Activated CD8-positive, alpha-beta memory T cell treated with anti-CD3 and anti-CD28 coated beads, Interleukin-2, amount 50 U/mL, for 48 hours (primary cell): ENCODE measurements at places on chromosomes 1 and 21.
A peak's percentile ranks its signal among the peaks of the same experiment; 100 is the strongest.

GRCh38 chr1:67578397-67579020, 106.5 kb upstream of the GADD45A start:
- DNase-seq = no peak

DNA sequence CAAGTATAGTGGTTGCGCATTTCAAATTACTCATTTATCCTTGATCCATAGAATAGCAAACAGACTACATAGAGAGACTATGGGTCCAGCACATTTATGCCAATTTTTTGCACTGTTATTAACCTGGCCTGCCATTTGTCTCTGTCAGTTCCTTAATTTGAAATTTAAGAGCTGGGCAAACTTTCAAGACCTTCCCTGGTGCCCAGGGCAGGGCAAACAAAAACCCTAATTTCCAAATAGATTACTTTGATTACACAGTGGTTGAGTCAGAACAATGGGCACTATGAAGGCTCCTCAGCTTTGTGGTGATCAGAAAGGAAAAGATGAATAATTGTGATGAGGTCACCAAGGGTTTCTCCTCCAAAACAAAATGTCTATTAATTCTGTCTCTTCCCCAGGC, 80.6 kb downstream of the TNFSF18 start:
- no peak for DNase-seq

DNA sequence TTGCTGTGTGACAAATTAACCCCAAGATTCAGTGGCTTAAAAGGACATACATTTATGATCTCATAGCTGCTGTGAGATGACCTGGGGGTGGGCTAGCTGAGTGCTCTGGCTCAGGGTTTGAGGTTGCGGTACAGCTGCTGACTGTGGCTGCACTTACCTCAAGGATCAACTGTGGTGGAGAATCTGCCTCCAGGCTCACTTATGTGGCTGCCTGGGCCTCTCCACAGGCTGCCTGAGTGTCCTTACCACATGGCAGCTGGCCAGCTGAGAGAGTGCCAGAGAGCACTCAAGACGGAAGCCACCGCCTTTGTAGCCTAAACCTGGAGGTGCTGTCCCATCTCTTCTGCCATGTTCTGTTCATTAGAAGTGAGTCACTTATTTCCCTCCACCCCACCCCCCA, 5.7 kb downstream of the LRRC71 start:
- peak; percentile 82 for DNase-seq

DNA sequence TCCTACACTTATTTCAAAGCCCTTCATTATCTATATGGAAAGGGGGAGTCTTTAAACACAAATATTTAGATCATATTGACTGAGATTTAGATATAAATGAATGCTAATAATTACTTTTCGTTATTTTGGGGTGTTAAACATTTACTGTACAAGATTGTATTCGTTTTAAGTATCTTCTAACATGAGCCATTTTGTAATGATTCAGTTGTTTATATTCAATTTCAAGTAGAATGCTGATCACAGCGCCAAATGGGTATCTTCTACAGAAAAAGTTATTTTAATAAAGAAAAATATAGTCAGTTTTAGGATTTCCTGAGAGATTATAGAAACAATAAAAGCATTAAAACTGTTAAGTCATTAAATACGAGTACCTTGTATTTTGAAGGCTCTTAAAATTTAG, 104.5 kb upstream of the HNRNPU start:
- no peak for DNase-seq

- DNase-seq = no peak
Measured at GRCh38 chr1:162687870-162688269, 55.6 kb downstream of the DDR2 start.

DNA sequence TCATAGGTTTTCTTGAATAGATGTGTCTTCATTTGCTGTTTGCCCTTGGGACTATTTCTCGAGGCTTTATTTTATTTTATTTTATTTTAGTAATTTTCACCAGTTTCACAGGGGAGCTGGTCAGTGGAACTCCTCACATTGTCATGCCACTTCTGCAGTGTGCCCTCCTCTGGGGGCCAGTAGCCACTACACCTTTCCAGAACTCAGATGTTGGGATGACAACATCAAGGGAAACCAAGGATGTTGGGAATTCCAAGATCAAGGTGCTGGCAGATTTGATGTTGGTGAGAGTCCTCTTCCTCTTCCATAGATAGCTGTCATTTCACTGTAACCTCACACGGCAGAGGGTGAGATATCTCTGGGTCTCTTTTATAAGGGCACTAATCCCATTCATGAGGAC, 35.5 kb downstream of the SLC26A9 start:
- no peak for DNase-seq

GRCh38 chr1:223179786-223180185, 36.7 kb upstream of the TLR5 start:
- DNase-seq = no peak

GRCh38 chr1:72845381-72845780, 563.0 kb upstream of the NEGR1 start:
- DNase-seq = no peak

DNA sequence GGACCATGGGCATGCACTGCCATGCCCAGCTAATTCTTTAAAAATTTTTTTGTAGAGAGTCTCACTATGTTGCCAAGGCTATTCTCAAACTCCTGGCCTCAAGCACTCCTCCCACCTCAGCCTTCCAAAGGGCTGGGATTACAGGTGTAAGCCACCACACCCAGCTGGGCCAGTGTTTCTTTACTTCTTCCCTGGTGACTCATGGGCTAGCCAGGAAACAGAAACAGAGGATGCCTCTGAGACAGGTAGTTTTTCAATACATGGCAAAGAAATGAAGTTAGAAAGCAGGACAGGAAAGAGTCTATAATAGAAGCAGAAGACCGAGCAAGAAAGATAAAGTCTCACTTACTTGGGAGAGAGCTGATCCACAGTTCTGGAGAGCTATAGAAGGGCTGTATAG, 7.6 kb upstream of the C1orf74 start:
- no peak for DNase-seq

GRCh38 chr1:236489710-236490377, 33.9 kb upstream of the LGALS8 start:
- DNase-seq = no peak

- no peak for DNase-seq
Measured at GRCh38 chr1:65056866-65057265, 90.5 kb upstream of the JAK1 start.

GRCh38 chr1:41809692-41810091, 109.0 kb downstream of the HIVEP3 start:
- DNase-seq = no peak

DNA sequence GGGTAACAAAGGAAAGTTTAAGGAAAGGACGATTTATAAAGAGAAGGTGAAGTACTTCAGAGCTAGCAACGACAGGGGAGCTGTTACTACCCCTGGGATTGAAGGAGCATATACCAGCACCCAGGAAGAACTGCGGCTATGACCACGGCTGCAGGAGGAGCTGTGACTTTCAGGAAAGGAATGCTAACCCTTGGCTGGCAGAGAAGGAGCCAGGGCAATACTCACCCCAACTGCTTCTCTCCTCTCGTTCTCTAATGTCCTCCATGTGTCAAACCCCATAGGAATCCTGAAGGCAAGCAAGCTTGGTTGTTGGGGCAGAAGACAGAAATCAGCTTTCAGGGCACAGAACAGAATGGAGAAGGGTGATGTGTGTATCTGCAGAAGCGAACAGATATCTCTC, 120.5 kb downstream of the TMEM53 start:
- DNase-seq = no peak

DNA sequence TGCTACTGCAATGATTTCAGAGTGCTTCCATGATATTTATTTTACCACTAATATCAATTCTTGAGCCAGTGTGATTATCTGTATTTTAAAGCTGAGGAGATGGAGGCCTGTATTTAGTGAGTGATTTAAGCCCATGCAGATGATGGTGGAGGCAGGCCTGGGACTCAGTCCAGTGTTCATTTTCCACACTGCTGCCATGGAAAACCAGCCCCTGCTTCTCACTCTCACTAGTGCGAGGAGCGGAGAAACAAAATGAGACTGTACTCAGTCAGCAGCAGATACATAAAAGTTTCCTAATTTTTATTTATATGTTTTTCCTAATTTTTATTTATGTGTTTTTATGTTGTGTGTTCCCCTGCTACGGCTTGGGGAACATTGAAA, 32.8 kb downstream of the LRRC8B start:
- DNase-seq = no peak

GRCh38 chr1:117782056-117782455, 147.4 kb downstream of the GDAP2 start:
- no peak for DNase-seq

- no peak for DNase-seq
Measured at GRCh38 chr1:57034713-57035112, 68.9 kb upstream of the C8B start.

DNA sequence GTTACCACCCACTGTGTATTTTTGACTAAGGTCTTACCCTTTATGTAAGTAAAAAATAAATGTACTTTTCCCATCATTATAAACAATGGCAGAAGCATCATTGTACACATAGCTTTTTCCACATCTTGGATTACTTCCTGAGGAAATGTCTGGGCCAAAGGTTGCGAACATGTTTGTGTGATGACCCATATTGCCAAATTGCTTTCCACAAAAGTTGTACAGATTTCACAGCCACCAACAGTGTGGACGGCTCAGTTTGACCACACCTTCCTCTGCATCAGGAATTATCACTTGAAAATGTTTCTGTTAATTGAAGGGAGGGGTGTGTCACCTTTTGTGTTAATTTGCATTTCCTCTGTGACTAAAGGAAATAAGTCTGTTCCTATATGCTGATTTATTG, 25.7 kb downstream of the AKNAD1 start:
- no peak for DNase-seq

DNA sequence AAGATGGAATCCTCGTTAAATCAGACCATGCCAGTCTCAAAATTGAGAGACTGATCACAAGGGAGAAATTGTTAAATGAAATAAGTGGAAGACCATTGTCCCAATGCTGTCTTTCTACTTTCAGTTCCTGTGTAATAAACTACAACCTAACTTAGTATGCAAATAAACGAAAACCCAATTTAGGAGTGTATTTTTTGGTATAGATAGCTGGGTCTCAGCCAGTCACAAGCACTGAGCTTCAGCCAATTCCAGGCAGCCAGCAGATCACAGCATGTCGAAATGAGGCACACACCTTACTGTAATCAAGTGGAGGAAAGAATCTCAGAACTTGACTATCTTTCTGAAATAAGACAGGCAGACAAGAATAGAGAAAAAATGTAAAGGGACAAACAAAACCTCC, 33.0 kb upstream of the VN1R5 start:
- no peak for DNase-seq

DNA sequence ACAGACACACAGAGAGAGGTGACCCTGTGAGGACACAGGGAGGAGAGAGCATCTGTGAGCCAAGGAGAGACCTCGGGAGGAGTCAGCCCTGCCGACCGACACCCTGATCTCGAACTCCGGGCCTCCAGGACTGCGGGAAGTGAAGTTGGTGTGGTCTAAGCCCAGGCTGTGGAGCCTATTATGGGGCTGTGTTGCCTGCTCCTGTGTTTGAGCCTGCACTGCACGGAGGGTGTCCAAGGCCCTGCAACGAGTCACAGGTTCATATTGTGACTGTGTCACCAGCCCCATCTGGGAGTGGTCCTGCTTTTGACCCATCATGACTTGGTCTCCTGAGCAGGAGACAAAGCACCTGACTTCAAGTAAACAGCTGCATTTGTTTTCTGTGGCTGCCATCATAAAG, 186.0 kb upstream of the AJAP1 start:
- DNase-seq = no peak

- DNase-seq = no peak
Measured at GRCh38 chr1:211783897-211784296, 46.7 kb downstream of the LPGAT1 start.

DNA sequence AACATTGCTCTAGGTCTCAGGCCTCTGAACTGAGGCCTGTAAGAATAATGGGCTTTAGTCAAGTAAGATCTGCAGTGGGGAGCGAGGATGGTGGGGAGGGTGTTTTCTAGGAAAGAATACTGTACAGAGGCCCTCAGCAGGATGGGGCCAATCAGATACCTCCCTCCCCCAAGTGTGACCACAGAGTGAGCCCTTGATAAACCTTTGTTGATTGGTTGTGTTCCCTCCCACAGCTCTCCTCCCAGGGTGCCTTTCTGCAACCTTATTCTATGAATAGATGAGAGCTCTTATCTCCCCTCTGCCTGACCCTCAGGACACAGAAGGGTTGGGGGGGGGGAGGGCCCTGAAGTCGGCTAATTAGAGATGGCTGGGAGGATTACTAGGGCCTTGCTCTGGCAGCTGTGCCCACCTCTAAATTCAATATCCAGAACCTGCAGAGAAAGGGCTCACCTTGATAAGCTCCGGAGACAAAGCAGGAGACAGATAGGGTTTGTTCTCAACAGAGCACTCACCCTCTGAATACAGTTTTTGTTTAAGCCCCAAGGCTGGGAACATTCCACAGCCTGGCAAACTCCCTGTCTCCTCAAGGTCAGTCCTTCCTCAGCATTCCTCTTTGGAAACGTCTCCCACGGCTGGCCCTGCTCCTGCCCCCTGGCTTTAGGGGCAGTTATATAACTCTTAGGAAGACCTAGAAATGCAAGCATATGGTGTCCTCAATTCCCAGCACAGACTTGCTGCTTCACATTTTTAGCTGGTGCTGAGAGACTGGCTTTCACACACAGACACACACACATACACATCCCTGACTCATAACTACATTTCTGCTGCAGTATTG, 42.9 kb downstream of the ATP1A1 start:
- no peak for DNase-seq

DNA sequence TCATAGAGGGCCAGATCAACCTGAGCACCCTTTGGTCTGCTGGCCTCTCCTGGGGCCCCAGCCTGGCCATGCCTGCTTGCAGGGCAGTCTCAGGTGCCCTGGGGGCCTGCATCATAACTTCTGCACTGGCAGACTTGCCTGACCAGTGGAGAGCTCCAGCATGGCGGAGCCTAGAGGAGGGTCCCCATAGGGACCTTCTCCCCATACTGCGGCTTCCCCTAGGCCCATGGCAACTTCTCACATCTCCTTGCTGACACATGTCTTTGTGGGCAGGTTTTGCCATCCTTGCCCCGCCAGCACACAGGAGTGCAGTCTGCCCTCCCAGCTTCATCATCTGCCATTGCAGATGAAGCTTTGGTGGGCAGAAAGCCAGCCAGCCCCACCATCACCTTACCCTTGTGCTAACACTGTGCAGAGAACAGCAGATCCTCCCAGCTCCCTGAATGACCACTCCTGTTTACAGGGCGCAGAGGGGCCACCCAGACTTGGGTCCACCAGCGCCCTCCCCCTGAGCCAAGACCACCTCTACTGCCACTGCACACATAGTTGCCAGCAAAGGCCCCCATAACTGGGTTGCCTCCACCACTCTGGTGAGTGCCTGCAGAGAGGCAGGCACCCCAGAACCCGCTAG, 51.7 kb downstream of the ZP4 start:
- no peak for DNase-seq

DNA sequence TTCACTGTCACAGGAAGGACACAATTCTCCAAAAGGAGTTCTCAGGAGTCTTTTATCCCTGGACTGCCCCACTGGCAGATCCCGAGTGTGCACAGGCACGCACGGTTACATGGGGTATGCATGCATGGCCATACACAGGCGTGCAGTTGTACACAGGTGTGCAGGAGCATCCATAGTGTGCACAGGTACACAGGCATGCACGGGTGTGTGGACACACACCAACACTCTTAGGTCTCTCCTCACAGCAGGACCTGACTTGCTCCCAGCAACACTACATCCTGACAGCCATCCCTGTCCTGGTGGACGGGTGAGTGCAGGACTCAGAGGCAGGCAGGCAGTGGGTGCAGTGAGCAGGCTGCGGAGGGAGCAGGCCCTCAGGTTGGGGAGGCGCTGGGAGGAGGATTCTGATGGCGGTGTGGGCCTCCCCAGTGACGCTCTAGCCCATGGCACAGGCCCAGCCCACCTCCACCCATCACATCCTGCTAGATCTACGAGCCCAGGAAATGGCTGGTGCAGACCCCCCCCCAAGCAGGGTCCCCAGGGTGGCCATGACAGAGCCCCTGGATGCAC, 28.4 kb downstream of the SLC19A1 start:
- DNase-seq = no peak
